Activated CD4-positive, alpha-beta memory T cell treated with anti-CD3 and anti-CD28 coated beads, Interleukin-2, amount 10 ng/mL, durations not matched to agents 7 days and 5 days (primary cell): ENCODE measurements at places on chromosomes 1 and 21. TPM values are rescaled to one million over a fixed set of nuclear protein-coding genes. Genes with fewer than 3 reads are reported as not detected.

PGBD5 gene
- not detected for total RNA-seq

DIO1 gene
- total RNA-seq, result not detected

ADAMTSL4 gene
- total RNA-seq, result 1.4 TPM

CD46 gene
- 140 TPM for total RNA-seq

MTARC2 gene
- total RNA-seq, result not detected

KRTAP24-1 gene
- total RNA-seq, result not detected

B3GALT5 gene
- total RNA-seq, result not detected

OLFM3 gene
- total RNA-seq, result not detected

GNG4 gene
- 0.18 TPM for total RNA-seq

GPR52 gene
- 1.6 TPM for total RNA-seq

FMO4 gene
- total RNA-seq, result 1.2 TPM

PNRC2 gene
- total RNA-seq, result 153 TPM

CDKN2C gene
- total RNA-seq, result 53.1 TPM

OR2M3 gene
- total RNA-seq, result not detected

IFNLR1 gene
- 6.0 TPM for total RNA-seq

TFF3 gene
- not detected for total RNA-seq

GPN2 gene
- 29.4 TPM for total RNA-seq

BTG2 gene
- 116 TPM for total RNA-seq

CCDC27 gene
- not detected for total RNA-seq

SLC9C2 gene
- not detected for total RNA-seq

TMED5 gene
- 67.4 TPM for total RNA-seq

ETV3L gene
- total RNA-seq, result not detected

PTPRF gene
- total RNA-seq, result 2.1 TPM

OR10Z1 gene
- total RNA-seq, result not detected

TMEM201 gene
- total RNA-seq, result 12.4 TPM

UTS2 gene
- 1.1 TPM for total RNA-seq

CAMSAP2 gene
- 0.65 TPM for total RNA-seq

AKT3 gene
- 38.2 TPM for total RNA-seq
